Eye (tissue), 1 donor: ENCODE measurements at places on chromosomes 12 and 14.

- no peak for DNase-seq
These were observed 41.0 kb downstream of the DMAC2L start for GRCh38 chr14:50353126-50353525.

DNA sequence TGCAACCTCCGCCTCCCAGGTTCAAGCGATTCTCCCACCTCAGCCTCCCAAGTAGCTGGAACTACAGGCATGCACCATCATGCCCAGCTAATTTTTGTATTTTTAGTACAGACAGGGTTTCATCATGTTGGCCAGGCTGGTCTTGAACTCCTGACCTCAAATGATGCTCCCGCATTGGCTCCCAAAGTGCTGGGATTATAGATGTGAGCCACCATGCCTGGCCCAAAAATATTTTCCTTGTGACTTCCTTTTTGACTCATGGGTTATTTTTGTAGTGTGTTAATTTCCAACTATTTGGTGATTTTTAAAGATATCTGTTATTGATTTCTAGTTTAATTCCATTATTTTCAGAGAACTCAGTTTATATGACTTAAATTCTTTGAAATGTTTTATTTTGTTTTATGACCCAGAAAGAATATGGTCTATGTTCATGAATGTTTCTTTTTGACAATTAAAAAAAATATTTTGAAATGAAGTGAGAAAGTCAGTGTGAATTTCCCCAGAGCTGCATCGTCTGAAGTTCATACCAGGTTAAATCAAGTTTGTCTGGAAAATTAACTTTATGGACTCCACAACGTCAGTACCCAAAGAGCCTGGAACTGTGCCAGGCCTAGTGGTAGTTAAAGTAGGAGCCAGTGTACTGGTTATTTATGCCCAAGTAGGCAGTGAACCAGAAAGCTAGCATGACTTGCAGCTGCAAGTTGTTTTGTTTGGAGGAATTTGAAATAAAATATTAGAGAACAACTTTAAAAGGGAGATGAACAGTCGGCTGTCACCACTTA is 2.8 kb upstream of the CDKL1 start:
- DNase-seq = peak; percentile 25

DNA sequence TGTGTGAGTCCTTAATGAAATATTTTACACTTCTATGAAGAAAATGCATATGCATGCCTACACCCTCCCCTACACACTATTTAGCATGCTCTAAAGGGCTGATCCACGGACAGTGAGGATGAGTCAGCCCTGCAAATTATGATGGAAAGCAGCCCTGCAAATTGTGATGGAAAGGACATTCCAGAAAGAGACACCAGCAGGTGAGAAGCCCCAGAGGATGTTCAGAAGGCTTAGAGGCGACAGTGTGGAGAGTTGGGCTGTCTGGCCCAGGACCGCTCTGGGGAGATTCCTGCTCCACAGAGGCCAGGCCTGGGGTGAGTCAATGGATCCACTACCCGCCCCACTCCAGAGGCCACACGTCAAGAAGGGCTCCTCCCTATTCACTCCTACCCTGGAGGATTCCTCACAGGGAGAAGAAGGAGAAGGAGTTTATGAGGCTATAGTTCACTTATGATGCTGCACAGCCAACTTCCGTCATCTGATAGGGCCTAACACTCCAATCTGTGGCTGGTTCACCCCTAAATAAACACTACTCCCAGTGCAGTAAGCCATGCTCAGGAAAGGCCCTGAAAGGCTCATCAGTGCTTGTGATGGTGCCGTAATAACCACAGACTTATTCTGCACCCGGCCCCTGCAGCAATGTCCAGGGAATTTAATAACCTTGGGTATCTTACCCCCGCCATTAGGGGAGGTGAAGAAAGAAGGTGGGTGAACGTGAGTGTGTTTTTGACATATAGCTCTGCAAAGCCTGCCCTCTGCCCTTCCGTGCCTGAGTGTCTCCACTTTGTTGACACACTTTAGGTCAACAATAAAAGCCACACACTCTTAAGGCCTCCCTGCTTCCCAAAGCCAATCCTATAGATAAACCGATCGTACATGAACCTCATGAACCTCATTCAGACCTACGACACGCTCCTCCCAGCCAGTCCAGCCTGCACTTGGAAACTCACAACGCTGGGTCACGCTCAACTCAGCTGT is 46.4 kb downstream of the CLMN start:
- no peak for DNase-seq

DNA sequence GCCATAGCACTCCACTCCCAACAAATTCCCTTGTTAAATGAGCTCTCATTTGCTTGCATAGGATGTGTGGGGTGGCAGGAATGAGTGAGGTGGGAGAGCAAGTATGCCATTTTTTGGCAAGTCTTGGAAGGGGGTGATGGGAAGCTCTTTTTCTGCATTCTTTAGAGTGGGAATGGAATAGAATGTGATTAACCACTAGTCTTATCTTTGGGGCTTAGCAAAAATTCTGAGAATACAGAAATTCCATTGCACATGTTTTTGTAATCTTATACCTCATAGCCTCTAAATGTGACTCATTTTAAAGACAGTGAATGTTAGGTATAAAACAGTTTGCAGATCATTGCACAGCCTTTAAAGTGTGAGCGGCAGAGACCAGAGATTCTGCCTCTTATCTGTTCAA is 28.4 kb upstream of the NEDD1 start:
- DNase-seq = no peak

- no peak for DNase-seq
These were observed 134.3 kb downstream of the MED13L start for GRCh38 chr12:116142936-116143898.

GRCh38 chr12:92987846-92988621 is 58.9 kb upstream of the EEA1 start:
- DNase-seq = peak; percentile 25

- DNase-seq = no peak
These were observed 31.2 kb downstream of the ARL6IP4 start for GRCh38 chr12:123011701-123012100.

GRCh38 chr14:100037353-100037752 is 27.9 kb upstream of the EVL start:
- peak; percentile 70 for DNase-seq

- DNase-seq = peak; percentile 70
These were observed 3.4 kb upstream of the FBXO34 start for GRCh38 chr14:55267820-55268219.

- DNase-seq = no peak
These were observed 5.7 kb upstream of the CHGA start for GRCh38 chr14:92917041-92917940.
